Activated CD4-positive, alpha-beta T cell treated with anti-CD3 and anti-CD28 coated beads, Interleukin-2, amount 50 U/mL, for 16 hours (primary cell): ENCODE measurements at places on chromosomes 7 and 10.

DNA sequence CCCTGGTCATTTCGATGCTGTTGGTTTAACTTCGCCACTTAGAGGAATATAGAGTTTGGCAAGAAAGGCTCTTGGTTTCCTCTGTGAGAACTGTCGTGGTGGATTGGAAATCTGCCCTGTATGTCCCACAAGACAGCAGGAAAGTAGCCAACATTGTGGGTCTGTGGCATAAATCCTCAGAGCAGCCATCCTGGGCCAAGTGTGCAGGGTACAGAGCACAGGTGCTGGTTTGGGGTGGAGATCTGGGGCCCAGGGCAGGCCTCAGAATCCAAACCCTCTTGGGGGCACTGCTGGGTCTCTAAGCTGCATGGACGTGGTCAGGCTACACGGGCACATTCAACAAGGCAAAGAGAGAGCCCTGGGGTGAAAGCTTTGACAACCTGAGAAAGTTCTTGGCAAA is 39.2 kb upstream of the TMEM273 start:
- DNase-seq: no peak

GRCh38 chr10:33600381-33600780 is 265.9 kb upstream of the NRP1 start:
- DNase-seq: no peak

GRCh38 chr10:113331961-113332360 is 220.9 kb upstream of the HABP2 start:
- DNase-seq: no peak

DNA sequence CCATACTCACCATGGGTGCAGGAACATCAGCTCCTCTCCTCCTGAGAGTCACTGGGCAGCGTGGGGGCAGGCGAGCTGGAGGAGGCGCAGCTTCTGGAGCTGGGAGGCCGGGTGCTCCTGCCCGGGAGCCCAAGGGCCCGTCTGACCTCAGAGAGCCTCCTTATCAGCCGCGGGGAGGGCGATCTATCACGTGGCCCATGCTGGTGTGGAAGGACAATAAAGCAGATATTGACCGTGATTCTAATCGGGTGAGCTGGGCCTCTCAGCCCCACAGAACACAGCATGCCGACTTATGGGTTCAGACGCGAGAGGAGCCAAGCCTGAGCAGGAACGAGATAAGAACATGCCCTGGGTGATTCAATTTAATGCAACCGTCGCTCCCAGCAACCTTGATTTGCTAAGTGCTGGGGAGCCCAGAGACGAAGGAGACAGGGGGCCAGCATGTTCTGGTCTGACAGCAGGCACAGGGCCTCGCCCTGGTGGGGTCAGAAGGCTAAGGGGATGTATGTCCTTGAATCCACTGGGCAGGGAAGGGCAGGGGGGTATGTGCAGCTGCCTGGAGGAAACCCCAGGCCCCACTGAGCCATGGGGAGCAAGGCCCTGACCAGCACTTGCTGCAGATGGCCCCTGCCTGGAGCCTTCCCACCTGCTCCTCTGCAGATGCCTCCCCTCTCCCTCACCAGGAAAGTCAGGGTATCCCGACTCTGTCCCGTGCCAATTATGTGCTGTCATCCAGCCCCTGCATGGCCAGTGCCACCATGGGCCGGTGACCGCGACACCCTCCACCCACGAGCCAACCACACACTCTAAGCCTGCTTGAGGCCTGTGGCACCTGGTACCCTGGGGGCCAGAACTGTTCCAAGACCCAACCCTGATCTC is 95.3 kb upstream of the RET start:
- no peak for DNase-seq

DNA sequence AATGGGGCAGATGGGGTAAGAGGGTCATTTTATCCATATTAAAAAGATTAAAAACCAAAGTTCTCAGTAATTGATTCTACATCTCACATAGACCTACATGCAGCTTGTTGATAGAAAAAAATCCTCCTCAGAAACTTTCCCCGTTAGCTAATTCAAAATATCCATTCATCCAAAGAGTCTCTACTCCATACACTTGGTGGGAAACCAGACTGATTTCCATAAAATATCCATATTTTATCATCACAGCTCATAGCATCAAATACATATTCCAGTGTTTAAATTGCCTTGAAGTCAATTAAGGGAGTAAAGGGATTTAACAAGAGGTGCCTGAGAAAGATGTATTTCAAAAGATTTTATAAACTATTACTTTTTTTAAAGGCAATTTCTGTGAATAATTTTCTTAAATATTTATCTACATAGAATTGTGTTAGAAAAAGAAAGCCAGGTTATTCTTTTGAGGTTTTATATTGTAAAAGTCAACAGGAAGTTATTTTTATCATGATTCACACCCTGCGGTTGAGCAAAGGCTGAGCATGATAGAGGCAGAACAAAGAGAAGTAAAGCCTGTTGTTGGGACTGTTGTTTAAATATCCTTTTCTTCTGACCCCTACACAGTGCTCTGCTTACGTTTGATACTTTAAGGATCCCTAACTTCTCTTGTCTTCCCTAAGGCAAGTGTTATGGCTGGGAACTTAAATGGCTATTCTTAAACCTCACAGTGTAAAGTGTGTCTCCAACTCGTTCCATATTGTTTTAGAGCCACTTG is 266.7 kb downstream of the PRKG1 start:
- no peak for DNase-seq

DNA sequence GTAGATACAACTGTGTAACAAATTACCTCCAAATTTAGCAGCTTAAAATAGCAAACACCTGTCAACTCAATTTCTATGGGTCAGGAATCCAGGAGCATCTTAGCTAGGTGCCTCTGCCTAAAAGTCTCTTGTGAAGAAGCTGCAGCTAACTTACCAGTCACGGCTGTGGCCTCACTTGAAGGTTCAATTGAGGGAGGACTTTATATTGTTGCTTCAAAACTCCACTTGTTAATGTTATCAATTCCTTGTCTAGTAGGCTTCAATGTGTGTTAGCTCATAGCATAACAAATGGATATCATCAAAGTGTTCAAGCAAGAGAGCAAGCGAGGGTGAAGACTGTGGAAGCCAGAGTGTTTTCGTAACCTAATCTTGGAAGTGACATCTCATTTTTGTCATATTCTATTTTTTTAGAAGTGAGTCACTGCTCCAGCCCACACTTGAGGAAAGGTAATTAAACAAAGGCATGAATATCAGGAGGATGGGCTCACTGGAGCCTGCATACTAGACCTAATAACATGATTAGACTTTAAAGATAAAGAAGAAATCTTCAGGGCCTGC is 172.9 kb downstream of the SPAG6 start:
- DNase-seq: no peak

GRCh38 chr10:123717336-123717735 is 51.2 kb downstream of the GPR26 start:
- DNase-seq: no peak

- DNase-seq: no peak
Observed at GRCh38 chr10:52318822-52319464, 4.9 kb downstream of the DKK1 start.

DNA sequence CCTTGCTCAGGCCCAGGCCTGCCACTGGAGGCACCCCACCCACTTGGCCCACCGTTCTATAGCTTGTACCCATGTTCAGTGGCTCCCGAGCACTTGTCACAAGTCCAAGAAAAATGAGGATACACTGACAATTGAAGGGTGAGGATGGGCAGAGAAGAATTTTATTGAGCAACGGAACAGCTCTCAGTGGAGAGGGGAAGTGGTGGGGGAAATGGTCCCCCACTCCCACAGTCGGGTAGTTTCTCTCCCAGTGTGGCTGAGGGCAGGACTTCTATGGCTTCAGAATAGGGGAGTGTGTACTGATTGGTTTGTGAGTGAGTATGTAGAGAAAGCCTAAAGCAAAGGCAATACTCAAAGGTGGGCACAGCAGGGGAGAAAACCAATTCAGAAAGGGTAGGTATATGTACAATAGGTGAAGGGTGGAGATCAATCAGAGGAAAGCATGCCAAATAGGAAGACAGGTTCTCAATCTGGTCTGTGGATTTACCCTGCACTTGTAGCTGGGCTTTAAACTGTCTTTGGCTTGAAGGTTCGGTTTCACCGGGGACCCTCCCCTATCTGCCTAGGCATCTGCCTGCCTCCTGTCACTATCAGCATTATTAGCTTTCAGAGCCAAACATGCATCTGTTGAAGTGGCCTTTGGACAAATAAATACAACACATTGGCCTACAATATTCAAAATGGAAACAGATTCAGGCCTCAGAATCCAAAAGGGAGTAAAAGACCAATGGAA is 8.9 kb upstream of the TSPAN13 start:
- DNase-seq: no peak
